ENCODE measurements at places on chromosomes 3 and 15.
A peak's percentile ranks its signal among the peaks of the same experiment; 100 is the strongest.

DNA sequence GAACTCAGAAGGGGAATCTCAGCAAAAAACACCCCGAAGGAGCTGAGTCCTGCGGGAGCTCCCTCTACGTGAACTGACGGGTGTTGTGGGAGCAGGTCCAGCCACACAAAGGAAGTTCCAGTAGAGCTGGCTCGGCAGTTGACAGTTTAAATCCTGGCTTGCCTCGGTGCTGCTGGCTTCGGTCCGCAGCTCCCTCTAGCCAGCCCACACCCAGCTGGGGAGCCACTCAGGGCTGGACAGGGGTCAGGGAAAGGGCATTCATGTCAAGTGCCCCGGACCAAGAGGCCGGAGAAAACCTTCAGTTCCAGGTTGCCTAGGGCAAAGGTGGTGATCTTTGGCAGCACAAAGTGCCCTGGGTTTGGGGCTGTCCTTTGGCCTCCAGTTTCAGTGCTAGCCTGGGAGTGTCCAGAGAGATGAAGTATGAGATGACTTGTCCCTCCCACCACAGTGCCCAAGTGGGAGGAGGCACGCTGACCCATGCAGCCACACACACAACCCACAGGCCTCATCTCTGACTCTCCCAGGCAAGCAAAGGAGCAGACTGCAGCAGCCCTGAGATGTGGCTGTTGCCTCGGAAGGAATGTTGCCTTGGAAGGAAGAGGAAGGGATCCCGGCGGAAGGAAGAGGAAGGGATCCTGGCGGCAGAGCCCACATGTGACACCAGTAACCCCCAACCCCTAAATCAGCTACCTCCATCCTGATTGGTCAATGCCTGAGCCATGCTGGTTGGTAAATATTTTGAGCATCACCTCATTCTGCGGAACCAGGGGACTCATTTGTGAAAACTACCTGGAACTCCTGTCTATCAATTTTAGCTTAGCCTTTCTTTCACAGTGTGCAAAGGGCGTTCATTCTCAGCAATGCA lies 13.9 kb upstream of the ANPEP start:
- no peak for DNase-seq

GRCh38 chr15:85048430-85048829 lies 66.8 kb downstream of the PDE8A start:
- no peak for DNase-seq

GRCh38 chr15:100780208-100780800 lies 99.3 kb upstream of the ALDH1A3 start:
- no peak for DNase-seq

DNA sequence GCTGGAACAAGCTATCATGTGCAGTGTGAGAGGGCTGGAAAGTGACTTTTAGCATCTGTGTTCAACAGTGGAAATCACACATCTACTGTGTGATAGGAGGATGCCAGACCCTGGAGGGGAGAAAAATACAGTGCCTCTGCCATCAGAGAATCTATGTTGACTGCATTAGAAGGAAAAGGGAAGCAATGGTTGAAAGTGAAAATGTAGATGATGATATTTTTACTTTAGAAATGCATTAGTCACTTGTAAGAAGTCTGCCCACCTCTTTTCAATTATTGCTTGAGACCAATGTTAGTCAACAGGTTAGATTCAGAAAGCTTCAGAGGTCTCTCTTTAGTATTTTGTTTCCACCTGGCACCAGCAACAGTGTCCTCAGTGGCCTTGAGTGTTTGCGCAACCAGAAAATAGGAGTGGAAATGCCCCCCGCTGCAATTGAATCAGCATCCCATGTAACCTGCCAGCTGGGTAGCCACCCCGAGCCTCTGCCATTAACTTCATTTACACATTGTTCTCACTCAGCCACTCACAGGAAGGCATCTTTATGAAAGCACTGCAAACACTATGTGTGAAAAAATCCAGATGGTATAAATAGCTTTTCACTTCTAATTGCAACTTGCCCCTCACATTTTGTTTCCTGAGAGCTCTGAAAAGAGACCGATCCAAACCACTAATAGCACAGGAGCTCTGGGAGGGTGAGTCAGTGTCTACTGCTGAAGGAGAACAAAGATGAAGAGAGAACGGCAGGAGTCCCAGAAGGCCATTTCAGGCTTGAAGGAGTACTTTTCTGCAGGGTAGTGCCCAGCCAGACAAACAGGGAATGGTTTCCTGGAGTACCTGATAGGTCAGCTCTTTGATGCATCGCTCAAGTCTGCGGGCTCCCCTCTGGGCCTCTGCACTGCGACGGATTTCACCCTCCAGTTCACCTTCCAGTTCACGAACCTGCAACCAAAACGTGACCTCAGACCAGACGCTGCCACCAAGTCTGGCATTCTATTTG lies 92.1 kb downstream of the HHLA2 start:
- no peak for DNase-seq

DNA sequence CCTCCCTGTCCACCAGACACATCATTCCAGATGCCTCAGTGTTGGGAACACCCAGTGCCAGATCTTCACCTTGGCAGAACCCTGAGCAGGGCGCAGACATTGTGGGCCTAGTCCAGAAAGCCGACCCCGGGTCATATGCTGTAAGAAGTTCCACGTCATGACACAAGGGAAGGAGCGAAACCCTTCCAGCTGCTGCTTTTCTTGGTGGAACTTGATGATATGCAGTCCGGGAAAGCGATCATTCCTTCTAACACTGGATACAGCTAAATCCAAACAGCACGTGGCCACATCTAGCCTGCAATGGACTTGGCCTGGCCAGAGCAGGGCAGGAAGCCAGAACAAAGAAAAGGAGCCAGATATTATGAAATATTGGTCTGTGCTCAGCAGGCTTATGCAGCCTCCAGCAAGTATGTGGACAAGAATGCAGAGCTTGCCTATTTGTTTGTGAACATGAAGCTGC lies 22.0 kb downstream of the GASK1A start:
- no peak for DNase-seq

DNA sequence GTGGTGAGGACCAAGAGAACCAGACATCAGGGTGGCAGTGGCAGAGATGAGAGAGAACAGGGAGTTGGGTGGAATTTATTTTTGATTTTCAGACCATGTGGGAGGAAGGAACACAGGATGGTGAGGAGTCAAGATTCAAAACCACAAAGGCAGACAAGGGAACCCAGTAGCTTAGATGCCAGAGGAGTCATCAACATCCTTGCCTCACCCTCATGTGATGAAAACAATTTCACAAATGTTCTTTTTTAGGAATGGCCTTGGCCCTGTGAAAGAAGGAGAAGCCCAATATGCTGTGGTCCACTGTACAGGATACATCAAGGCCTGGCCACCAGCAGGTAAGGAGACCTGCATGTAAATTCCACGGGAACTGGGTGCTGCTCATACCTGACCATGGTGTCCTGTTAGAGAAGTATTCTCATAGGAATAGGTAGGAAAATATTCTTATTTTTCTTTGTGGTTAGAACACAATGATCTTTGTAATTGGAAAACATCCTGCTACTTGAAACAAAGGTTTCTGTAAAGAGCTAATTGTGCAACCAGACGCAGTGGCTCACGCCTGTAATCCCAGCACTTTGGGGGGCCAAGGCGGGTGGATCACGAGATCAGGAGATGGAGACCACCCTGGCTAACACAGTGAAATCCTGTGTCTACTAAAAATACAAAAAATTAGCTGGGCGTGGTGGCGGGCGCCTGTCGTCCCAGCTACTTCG lies 110.0 kb downstream of the ARNT2 start:
- DNase-seq = no peak

GRCh38 chr15:51917493-51917892 lies 54.1 kb downstream of the LEO1 start:
- DNase-seq = no peak

GRCh38 chr3:187997490-187997889 lies 156.5 kb upstream of the LPP start:
- DNase-seq = no peak

GRCh38 chr15:74776821-74777768 lies 4.8 kb upstream of the CSK start:
- DNase-seq = peak; percentile 53

- no peak for DNase-seq
Measured at GRCh38 chr15:101233651-101234280, 18.1 kb downstream of the CHSY1 start.

DNA sequence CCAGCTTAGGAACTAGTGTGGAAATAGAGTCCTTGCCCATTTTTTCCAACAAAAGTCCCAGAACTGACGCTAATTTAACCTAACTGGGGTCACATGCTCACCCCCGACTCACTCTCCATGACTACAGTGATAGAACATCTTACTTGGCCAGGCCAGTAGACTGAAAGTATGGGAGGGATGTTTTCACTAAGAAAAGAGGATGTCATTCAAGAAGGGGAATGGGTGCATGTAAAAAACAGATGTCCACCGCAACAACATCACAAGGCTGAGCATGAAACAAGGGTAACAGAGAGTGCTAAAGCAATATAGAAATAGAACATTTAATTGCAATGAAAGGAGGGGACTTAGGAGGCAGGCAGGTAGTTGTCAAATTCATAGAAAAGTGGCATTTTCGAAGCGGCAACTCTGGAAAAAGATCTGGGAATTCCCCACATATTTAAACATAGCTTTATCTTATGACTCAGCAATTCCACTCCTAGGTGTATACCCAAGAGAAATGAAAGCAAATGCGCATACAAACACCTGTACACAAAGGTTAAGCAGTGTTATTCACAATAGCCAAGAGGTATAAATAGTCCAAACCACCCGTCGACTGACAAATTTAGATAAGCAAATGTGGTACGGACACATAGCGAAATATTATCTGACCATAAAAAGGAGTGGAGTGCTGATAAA lies 41.1 kb upstream of the UBE2E2 start:
- DNase-seq = no peak

- DNase-seq = no peak
Measured at GRCh38 chr3:181326637-181327223, 337.2 kb upstream of the DNAJC19 start.

DNA sequence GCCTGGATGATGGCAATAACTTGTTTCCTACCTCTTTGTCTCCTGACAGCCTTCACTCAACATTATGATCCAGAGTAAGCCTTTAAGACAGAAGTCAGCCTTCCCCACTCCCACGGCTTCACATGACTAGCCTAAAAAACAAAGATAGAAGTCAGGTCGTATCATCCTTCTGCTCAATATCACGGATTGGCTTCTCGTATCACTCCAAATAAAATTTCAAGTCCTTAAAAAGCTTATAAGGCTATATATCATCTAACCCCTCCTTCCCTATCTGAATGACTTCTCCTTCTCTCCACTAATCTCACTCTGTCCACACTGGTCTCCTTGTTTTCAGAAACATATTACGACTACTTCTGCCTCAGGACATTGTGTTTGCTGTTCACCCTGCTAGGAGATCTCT lies 47.7 kb upstream of the AP4E1 start:
- no peak for DNase-seq

- DNase-seq = no peak
Measured at GRCh38 chr3:126119008-126119675, 35.2 kb upstream of the SLC41A3 start.

- DNase-seq = no peak
Measured at GRCh38 chr3:167032267-167032876, 347.7 kb downstream of the ZBBX start.

GRCh38 chr15:83413054-83413719 lies 34.0 kb upstream of the SH3GL3 start:
- DNase-seq = no peak

DNA sequence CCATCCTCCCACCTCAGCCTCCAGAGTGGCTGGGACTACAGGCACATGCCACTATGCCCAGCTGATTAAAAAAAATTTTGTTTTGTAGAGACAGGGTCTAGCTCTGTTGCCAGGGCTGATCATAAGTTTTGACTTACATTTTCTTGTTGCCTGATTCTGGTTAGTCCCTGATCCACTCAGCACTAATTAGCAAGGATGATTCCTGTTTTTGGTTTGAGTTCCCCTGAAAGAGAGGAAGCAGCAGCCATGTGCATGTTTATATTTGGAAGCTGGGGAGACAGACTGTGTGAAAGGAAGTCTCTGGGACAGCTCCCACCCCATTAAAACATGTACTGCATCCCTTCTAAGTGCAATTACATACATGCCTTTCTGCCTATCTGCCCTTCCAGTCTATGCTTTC lies 3.6 kb upstream of the NCK1 start:
- DNase-seq = no peak

DNA sequence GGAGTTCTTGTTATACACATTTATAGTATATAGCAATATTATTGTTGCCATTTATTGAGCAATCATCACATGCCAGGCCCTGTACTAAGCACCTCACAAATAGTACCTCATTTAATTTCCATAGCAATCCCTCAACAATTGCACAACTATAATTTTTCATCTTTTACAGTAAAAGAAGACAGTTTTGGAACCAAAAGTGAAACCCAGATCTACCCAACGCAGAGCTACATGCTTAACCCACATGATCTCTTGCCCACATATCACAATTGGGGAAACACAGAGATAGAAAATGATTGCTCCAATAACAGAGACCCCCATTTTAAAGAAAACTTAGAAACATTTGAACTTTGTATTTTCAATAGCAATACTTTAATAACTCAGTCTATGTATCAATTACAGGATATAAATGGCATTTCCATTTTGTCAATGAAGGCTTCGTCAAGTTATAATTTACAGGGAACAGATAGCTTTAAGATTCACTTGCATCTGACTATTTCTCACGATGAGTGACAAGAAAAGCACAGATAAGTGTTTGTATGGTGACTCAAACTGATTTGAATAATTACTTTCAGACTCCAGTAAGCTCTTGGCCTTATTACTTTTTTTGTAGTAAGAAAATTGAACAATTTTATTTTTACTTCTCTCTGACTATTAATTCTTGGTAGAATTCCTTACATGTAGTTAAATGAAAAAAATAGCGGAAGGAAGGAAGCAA lies 38.7 kb upstream of the CCDC50 start:
- DNase-seq = no peak

DNA sequence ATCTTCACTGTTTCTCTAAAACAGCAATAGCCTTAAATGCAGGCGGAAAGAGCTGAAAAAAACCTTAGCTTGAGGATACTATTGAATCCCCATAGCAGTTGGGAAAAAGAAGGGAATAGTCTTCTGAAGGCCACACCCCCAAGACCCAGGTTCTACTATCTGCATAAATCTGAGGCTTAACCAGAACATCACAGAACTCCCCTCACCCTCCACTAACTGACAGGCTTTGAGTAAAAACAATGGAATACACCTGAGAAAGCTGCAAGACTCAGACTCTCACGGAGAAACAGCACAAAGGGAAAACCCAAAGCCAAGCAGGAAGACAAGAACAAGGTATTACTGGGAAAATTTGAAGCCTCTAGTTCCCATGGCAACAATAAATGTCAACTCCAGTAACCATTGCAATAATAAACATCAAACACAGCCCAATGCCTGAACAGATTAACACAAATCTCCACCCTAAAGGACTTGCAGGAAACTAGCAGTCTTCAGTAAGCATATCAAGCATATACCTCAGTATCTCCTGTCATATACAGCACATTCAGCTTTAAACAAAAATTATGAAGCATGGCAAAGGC lies 56.4 kb downstream of the TMCC1 start:
- no peak for DNase-seq

GRCh38 chr3:16070707-16071106 lies 103.8 kb upstream of the GALNT15 start:
- DNase-seq = no peak

GRCh38 chr3:148865049-148865448 lies at the start of gene CPA3:
Gene CPA3, plus strand, starts transcription at chr3:148865296. Its CDS starts 12 bp downstream, at chr3:148865308.
- DNase-seq = no peak

- DNase-seq = no peak
Measured at GRCh38 chr3:179268400-179269051, 17.6 kb upstream of the KCNMB3 start.

- DNase-seq = no peak
Measured at GRCh38 chr15:47820057-47820746, 102.9 kb downstream of the SEMA6D start.

Measured in effector CD4-positive, alpha-beta T cell (primary cell).